Progenitor cell of endocrine pancreas (in vitro differentiated cells): ENCODE measurements at places on chromosomes 12 and 14. TPM values are rescaled to one million over a fixed set of nuclear protein-coding genes. Genes with fewer than 3 reads are reported as not detected.

DNA sequence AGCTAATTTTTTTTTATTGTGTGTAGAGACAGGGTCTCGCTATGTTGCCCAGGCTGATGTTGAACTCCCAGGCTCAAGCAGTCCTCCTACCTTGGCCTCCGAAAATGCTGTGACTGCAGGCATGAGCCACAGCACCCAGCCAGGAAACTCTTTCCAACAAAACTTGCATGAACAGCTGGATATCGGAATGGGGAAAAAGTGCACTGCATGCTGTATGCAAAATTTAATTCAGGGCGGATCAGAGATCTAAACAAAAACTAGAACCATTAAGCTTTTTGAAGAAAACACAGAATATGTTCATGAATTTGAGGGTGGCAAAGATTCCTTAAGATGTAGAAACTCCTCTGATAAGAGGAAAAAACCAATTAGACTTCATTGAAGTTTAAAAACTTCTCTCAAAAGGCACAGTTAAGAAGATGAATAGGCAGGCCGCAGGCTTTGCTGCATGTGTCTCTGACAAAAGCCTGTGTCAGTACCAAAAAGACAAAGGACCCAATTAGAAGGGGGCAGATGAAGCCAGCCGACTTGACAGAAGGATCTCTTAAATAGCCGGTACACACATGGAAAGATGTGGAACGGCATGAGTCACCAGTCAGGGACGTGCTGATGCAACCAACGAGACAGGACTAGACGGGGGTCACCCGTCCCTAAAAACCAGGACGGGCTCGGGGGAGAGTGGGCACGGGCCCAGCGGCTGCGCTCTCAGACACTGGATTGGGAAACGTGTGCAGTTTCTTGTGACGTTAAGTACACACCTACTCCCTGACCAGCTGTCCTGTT is 34.8 kb upstream of the MMP17 start:
- DNase-seq: no peak

The DIO3 gene
- total RNA-seq: 3.4 and 4.4 TPM in 2 replicates

GRCh38 chr14:77124345-77125280 is 17.0 kb downstream of the ZDHHC22 start:
- peak; percentile 38 for DNase-seq

The CLEC4C gene
- total RNA-seq: not detected in 2 replicates

The KRT5 gene
- total RNA-seq: not detected in 2 replicates

DNA sequence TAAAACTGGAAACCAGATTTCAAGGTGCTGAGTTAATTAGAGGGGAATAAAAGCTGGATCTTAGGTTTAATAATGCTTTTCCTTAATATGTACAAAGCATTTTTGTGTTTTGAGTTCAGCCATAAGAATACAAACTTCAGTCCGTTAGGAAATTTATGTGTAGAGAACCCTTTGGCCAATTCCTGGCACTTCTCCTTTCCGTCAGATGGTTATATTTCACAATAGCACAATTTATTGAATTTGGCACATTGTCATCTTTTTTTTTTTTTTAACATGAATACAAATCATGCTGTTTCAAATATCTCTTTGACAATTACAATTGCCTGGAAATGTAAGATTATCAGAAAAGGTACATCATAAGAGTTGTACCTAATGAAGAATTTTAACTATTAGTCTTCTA is 56.2 kb upstream of the DDHD1 start:
- no peak for DNase-seq

- no peak for DNase-seq
Observed at GRCh38 chr14:75282170-75282554, 3.5 kb downstream of the FOS start.

- peak; percentile 73 for DNase-seq
Observed at GRCh38 chr14:94548999-94549985, 11.9 kb upstream of the SERPINA4 start.

The ANO2 gene
- 2.8 and 3.5 TPM in 2 replicates for total RNA-seq

DNA sequence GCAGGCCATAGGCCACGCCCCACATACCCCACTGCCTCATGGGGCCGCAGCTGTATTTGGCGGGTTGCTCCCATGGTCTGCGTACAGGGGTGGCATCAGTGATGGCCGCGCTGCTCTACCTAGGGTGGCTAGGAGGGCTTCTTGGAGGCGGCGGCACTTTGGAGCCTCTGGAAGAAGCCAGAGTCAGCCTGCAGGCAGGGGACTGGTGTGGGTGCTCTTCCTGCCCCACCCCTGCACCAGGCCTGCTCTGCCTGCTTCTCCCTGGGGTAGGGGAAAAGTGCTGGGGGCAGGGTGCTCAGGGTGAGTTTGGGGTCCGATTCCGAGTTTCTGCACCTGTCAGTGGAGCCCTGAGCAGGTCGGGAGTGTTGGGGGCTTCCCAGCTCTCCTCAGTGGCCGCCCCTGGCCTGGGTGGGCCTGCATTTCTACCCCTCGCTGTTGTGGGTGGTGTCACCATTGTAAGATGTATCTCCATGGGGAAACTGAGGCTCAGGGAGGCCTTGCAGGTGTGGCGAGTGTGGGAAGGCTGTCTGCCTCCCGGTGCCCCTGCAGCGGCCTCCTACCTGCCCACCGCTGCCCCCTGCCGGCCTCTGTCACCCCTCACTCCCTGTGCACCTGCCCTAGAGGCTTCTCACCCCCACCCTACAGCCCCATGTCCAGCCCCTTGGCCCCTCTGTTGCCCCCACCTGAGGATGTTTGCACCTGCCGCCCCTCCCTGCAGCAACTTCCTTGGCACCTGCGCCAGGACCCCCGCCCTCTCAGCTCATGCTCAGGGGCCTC is 5.5 kb downstream of the CEP170B start:
- peak; percentile 38 for DNase-seq

DNA sequence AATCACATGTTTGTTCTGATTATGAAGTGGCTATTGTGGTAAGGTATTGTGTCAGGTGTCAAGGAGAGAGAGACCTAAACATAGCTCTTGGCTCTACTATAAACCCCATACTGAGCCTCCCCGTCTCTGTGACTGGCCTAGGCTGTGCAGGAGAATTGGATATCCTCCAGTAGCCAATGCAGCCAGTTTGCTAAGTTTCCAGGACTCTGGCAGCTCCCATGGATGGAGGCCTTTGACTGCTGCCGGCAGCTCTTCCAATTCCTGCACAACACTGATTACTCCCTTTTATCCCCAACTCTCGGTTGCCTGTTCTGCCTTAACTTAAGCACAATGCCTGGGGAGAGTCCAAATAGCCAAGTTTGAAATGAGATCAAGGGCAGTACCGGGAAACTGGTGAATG is 59.3 kb downstream of the ABCC9 start:
- DNase-seq: no peak

GRCh38 chr14:73725116-73726024 is 11.2 kb upstream of the PNMA1 start:
- no peak for DNase-seq

The SMCO2 gene
- 1.4 and 1.6 TPM in 2 replicates for total RNA-seq

The STAC3 gene
- 6.0 and 6.1 TPM in 2 replicates for total RNA-seq

GRCh38 chr12:131124487-131125280 is 171.0 kb downstream of the ADGRD1 start:
- no peak for DNase-seq

The TBX5 gene
- not detected in 2 replicates for total RNA-seq

DNA sequence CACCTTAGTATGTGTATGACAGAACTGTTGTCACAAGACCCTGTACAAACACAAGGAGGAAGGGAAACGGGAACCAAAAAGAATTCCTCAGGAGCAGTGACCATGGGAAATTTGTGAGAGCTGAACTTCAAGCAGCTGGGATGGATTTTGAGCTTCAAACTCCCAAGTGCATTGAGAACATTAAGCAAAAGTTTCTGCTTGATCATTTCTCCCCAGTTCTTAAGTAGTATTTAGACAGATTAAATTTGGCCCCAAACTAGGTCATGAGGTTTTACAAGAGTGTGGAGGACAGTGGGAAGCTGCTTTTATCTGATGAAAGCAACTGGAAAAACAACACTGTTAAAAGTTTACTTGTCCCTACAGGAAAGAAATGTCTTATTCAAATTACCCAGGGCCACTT is 206.0 kb upstream of the DCN start:
- no peak for DNase-seq

DNA sequence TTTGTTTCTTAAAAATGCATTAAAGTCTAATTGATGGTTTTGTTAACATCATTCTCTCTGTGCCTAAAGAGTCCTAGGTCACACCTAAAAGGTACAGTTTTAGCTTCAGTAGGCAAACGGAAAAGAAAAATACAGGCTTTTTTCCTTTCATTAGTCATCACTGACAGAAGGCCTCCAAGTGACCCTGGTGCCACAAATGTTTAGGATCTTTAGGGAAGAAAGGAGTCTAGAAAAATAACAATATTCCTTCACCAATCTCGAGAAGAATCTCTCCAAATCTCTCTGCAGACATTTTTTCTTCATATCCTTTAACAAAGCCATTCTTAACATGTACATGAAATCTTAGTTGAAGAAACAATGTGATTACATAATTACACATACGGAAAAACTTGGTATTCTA is 2.0 kb downstream of the DENND5B start:
- no peak for DNase-seq

DNA sequence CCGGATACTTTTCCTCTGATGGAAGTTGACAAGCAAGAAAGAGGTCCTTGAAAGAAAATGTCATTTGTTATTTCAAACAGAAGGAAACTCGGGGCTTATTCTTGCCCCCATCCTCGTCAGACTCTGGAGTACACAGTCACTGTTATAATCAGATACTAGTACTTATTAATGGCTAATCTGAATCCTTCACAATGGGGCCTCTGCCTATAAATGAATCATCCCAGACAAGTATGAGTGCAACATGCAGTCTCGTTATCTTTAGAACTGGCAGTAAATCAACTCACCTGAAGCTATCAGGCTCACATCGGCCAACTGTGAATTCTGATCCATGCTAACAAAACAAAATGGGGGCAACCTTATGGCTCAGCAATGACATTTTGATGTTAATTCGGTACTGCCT is 216.7 kb downstream of the GRIN2B start:
- DNase-seq: no peak

DNA sequence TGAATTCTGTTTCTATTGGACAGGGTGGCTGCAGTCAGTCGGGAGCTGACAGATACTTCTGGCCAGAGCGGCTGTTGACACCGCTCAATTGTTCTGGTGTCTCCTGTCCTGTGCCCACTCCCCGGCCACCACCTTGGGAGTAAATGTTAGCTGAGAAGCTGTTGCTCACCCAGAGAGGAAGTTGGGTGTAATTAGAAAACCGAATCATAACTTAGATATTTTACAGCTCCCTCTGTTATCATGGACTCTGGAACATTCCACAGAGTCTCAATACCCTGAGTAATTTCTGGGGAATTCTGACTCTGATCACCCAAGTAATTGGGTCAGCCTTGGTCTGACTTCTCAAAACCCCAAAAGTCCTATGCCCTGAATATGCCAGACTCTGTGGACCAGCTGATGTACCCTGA is 58.3 kb upstream of the RFLNA start:
- DNase-seq: no peak

DNA sequence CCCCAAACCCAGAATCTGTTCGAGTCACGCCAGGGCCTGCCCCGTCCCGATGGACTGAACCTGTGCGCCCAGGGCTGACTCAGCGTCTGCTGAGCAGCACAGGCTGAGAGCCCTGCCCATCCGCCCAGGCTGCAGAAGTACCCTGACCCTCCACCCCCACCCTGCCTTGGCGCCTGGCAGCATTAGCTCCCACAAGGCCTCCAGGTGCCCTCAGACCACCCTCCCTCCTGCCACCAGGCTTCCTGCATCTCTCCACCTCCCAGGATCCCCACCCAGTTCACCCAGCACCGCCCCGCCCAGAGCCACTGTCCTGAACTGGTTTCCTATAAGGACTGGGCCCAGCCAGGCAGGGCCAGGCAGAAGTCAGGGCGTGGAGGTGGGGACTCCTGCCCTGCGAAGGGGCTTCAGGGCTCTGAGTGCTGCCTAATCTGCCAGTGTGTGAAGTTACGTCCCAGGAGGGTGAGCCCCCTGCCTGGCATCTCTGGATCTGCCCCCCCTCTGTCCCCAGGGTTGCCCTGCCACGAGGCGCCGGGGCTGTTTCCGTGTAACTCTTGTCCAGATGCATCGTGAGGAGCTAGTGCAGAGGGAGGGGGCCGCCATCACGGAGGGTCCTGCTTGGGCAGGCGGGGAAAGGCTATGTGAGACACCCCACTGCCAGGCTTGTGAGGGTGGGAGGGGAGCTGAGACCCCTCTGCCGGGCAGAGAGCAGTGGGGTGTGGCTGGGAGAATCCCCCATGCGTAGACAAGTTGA is 9.1 kb downstream of the ADSS1 start:
- no peak for DNase-seq

DNA sequence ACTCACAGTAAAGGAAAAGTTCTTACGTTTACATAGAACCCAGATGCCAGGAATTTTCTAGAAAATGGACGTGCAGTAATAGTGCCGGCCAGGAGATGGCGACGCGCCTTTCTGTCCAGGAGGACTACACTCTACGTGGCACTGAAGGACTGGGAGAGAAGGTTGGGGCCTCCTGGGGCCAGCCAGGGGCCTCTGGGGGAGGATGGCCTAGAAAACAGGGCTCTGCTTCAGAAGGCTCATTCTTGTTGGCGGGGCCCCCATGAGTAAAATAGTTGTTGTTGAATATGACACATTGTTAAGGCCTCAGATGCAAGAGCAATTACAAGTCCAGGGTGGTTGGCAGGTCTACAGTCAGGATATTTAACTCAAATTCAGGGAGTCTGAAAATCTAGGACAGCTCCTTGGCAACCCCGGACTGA is 120.1 kb upstream of the MAX start:
- no peak for DNase-seq

DNA sequence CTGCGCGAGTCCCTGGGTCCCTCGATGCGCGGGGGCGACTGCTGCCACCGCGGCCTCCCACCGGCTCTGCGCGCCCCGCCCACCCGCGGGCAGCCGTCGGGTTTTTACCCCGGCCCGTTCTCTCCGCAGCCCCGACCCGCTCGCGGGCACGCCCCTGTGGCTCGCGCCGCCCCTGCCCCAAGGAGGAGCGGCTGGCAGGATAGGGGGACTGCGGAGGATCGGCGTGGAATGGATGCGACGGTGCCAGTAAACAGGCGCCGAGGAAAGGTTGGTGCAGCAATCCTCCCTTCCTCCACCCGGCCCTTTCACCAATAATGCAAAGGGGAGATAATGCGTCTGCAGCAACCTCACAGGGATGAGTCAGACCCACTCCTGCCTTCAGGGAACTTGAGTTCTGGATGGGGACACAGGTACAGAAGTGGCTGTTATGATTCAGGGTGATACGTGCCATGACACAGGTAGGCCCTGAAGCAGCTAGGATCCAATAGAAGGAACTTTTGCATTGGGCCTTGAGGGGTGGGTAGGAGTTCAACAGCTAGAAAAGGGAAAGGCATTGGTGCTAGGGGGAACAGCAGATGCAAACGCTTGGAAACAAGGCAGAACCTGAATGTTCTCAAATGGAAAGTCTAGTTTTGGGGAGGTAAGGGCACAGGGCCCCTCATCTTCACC is 554 bp upstream of the DEGS2 start:
- no peak for DNase-seq

The FMNL3 gene
- total RNA-seq: 10.8 and 11.9 TPM in 2 replicates

GRCh38 chr12:91111366-91112325 is at the start of gene LUM:
LUM (minus strand) TSS chr12:91111494; CDS start chr12:91108979, 2,515 bp downstream.
- no peak for DNase-seq

DNA sequence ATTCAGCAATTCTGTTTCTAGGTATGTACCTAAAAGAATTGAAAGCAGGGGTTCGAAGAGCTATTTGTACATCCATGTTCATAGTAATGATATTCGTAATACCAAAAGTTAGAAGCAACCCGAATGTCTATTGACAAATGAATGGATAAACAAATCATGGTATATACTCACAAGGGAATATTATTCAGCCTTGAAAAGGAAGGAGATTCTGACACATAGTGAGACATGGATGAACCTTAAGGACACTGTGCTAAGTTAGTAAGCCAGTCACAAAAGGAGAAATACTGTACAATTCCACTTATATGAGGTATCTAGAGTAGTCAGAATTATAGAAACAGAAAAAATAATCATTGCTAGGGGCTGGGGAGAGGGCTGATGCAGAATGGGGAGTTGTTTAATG is 4.4 kb upstream of the FBXL14 start:
- no peak for DNase-seq
